ENCODE measurements at places on chromosomes 2 and 18. TPM values are rescaled to one million over a fixed set of nuclear protein-coding genes. Genes with fewer than 3 reads are reported as not detected.

GRCh38 chr2:233460726-233461441 lies 105.7 kb downstream of the USP40 start:
- H3K27me3 ChIP-seq = no peaks in the 10 kb centered on the region
- no peak for DNase-seq
- H3K4me3 ChIP-seq = no peak overlapping the region
- no peak overlapping the region for H3K27ac ChIP-seq

DSG4 gene
- total RNA-seq = not detected

KLF7 gene
- 31.4 TPM for total RNA-seq

DNA sequence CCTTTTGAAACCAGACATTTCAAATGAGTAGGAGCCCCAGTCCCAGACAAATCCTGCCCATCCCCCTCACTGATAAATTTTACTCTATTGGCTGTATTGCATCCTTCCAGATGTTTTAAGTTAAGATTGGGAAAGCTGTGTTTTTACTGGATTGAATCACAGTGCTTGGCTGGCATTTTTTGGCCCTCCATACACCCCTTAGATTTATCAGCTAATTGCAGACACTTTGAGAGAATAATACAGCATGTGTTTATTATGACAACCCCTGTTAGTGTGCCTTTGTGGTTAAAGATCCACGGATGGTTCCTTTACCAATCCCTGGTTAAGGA lies 74.9 kb downstream of the ANTXR1 start:
- no peak overlapping the region for H3K4me3 ChIP-seq
- no peak overlapping the region for H3K27ac ChIP-seq
- no peaks in the 10 kb centered on the region for H3K4me1 ChIP-seq
- no peaks in the 10 kb centered on the region for H3K36me3 ChIP-seq
- DNase-seq = no peak
- peaks cover 49% of the 10 kb centered on the region for H3K27me3 ChIP-seq
